ENCODE measurements at places on chromosomes 5 and 9.
A peak's percentile ranks its signal among the peaks of the same experiment; 100 is the strongest.

DNA sequence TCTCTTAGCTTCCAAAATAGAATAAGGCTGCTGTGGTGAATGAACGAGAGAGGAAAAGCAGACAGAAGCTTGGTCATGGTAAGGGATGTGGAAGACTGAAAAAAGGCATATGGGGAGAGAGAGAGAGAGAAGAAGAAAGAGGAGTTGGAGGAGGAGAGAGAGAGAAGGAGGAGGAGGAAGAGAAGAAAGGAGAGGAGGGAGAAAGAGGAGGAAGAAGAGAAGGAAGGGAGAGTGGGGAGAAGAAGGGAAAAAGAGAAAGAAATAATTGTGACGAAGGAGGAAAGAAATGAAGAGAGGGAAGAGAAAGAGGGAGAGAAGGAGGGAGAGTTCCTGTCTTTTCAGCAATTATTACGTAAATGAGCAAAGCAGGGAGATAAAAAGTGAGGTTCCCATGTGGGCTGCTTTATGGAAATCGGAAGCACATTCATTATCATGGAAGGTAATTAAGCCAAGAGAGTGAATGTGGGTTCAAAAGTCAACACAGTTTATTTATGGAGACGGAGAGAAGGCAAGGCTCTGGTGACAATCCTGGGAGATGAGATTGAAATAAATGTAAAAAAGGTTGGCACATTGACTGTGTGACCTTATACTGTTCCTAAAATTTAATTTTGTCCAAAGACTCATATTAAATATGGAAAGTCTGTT, 611.2 kb downstream of the KIF4B start:
- DNase-seq = no peak

- DNase-seq = no peak
These were observed 2.7 kb upstream of the ALDH1A1 start for GRCh38 chr9:72955571-72955970.

DNA sequence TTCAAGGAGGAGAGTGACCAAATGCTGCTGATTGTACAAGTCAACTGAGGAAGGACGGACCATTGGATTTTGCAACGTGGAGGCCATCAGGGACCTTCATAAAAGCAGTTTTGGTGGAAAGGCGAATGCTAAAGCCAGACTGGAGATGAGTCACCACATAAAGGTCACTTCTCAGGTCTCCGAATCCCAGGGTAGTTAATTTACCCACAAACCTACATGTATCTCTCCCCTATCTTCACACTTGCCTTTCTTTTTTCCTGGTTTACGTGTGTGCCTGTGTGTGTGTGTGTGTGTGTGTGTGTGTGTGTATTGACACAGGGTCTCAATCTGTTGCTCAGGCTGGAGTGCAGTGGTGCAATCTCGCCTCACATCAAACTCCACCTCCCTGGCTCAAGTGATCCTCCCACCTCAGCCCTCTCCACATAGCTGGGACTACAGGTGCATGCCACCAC, 4.6 kb upstream of the CTNNA1 start:
- no peak for DNase-seq

- no peak for DNase-seq
These were observed 19.3 kb downstream of the MRPS27 start for GRCh38 chr5:72300590-72301339.

- DNase-seq = no peak
These were observed 15.5 kb downstream of the GNA14 start for GRCh38 chr9:77632652-77633051.

- DNase-seq = no peak
These were observed 31.3 kb downstream of the SNAPC3 start for GRCh38 chr9:15453956-15454355.

DNA sequence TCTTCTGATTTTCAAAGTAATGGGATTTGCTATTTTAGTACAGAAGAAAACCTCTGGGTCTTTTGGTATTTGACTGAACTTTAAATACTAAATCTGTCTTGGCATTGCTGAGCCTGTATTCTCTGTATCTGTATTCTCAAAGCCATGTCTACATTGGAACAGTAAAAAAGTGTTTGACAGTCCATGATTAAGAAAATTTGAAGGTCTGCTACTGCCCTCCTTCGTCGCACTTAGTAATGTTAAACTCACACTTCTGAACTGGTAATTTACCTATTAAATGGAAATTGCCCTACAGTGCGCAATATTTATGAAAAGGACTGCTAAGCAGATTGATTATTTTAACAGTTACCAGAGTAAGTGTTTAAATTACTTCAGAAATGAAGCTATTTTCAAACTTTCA, 165.7 kb upstream of the SMC2 start:
- no peak for DNase-seq

GRCh38 chr9:79353856-79354520, 217.8 kb upstream of the TLE4 start:
- no peak for DNase-seq

DNA sequence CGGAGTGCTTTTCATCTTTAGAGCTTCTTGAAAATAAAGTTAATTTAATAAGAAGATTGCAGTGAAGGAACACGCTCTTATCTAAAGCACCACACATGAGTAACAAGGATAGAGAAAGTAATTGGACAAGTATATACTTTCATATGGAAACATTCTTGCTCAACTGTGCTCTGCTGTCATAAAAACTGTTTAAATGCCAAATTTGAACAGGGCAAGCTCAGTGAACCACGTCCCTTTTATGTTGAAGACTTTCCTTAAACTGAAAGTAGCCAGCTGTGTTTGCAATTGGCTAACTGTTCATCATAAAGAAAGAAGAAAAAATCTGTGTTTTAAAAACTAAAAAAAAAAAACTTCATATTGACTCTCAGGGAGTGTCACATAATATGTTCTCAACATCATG, 1610.7 kb upstream of the C9orf72 start:
- no peak for DNase-seq

- DNase-seq = no peak
These were observed 545 bp upstream of the OR2V1 start for GRCh38 chr5:181131514-181131913.

DNA sequence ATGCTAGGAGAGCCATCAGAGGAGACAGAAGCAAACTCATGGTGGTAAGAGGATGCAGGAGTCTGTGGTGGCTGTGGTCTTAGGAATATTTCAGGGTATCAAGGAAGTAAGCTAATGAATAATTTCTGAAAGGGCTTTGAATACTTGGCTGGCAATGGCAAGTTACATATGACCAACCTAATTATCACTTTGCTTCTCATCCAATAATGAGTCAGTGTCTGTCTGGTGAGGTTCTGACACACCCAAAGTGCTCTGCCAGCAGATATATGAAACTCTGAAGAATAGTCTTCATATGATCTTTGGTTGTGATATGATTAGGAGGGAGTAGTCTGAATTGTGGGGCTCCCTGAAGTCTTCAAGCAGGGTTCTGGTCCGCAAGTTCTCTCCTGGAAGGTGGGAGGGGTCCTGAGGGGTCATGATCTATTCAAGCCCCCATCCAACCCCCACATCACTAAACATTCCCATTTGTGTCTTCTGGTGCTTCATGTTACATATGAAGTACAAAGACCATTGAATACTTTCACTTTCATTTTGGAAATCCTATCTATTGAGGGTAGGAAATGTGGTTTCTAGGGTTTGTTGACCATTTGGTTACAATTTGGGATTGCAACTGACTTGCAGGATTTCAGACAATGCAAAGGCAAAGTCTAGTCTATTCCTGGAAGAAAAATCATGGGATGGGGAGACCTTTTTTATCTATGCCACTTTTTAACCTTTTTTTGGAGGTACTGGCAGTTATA, 199.9 kb upstream of the CDKN2B start:
- no peak for DNase-seq

- no peak for DNase-seq
These were observed 1126.4 kb upstream of the SEMA6A start for GRCh38 chr5:117701062-117701461.

DNA sequence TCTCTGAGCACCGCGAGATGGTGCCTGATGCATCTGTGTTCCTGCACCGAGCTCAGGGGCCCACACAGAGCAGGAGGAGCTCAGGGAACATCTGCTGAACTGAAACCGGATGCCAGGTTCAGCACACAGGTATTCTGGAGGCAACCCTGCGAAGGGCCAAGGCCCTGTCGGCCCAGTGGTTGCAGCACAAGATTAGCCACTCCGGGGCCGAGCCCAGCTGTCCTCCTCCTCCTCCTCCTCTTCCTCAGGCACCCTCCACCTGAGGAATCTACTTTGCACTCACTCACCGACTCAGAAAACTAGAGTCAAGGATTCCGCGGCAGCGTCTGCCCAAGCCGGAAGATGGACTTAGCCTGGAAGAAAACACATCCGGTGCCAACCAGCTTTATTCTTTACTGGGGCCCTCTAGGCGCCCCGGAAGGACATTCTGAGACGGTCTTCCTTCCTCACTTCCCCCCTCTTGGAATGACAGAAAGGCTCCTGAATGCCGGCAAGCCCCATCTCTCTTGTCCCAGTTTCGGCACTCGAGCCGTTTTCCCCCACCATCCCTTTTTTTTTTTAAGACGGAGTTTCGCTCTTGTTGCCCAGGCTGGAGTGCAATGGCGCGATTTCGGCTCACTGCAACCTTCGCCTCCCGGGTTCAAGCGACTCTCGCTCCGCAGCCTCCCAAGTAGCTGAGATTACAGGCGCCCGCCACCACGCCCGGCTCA, at the start of gene ZBTB6:
Gene ZBTB6, minus strand, starts transcription at position 360 of the 710 bp plus-strand sequence. CDS start 1,251 bp downstream, outside the sequence.
- DNase-seq = peak; percentile 5

- no peak for DNase-seq
These were observed 211.6 kb downstream of the MAPKAP1 start for GRCh38 chr9:125495172-125496119.

DNA sequence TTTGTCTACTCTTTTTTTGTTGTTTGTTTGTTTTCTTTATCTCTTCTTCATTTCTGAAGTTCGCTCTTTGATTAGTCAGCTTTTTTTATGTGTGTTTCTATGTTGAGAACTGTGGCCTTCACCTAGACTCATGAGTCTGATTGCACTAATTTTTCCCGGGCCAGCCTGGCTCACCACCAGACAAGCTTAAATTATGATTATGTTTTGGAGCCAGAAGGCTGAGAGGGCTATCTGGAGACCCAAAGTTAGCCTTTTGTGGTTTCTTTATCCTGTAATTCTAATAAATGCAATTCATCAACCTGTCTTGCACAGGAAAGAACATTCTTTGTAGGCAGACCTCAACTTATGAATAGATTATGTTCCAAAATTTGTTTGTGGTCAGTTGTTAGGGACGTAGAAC, 20.8 kb upstream of the ACTBL2 start:
- no peak for DNase-seq

DNA sequence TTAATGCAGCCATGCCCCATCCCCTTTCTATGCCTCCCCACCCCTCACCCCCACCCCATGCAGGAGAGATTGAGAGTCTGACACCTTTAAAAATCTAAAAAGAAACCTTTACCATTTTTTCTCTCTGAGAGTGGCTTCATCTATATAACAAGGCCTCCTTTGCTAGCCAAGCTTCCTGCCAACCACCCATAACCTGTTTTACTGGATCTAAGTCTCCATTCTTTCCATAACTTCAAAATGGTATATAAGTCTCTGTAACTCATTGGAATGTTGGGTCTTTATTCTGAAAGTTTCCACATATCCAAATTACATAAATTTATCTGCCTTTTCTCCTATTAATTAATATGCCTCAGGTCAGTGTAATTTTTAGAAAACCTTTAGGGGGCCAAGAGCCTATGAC, 1174.0 kb downstream of the MAT2B start:
- no peak for DNase-seq

GRCh38 chr5:89606939-89607534, 724.1 kb upstream of the MEF2C start:
- DNase-seq = no peak

GRCh38 chr5:31639481-31640411, 815 bp downstream of the PDZD2 start:
- no peak for DNase-seq

GRCh38 chr9:94827584-94828304, 101.2 kb downstream of the AOPEP start:
- DNase-seq = no peak

DNA sequence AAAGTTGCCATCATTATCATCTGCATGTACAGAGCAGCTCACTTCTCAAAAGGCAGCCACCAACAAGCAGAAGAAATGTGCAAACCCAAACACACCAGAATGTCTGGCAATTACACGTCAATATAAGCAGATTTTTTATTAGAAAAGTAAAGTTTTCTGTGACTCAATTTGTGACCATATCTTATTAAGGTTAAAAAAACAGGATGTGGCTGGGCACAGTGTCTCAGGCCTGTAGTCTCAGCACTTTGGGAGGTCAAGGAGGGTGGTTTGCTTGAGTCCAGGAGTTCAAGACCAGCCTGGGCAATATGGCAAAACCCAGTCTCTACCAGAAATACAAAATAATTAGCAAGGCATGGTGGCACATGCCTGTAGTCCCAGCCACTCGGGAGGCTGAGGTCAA, 176.7 kb downstream of the FANCC start:
- DNase-seq = no peak

GRCh38 chr9:121508415-121508814, 8.8 kb upstream of the GGTA1 start:
- no peak for DNase-seq

DNA sequence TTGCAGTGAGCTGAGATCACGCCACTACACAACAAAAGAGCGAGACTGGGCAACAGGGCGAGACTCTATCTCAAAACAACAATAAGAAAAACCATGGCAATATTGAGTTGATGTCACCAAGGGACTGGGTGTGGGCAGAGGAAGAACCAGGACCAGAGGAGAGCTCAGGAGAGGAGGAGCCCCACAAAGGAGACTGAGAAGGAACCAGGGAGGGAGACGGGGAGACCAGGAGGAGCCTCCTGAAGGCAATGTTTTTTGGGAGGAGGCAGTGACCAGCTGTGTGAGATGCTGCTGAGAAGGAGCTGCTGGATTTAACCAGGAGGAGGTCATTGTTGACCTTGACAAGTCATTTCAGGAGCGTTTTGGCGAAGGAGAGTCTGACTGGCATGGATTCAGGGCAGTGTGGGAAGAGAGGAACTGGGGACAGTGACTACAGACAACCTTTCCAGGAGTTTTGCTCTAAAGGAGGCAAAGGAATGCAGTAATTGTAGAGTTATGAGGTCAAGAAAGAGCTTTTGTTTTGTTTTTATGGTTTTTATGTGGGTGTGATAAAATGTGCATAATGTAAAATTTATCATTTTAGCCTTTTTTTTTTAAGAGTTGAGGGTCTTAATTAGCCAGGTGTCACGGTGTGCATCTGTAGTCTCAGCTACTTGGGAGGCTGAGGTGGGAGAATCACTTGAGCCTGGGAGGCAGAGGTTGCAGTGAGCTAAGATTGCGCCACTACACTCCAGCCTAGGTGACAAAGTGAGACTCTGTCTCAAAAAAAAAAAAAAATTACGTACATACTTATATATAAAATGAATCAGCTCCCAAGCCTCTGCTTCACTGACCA, 17.9 kb downstream of the TRUB2 start:
- DNase-seq = no peak

- no peak for DNase-seq
These were observed 97.8 kb downstream of the SNX18 start for GRCh38 chr5:54615381-54615780.

Measured in NCI-H187 treated with DMSO at 0.1 percent for 48 hours (cell line).